Body of pancreas (tissue), 4 donors: ENCODE measurements at places on chromosomes 3 and 15.

DNA sequence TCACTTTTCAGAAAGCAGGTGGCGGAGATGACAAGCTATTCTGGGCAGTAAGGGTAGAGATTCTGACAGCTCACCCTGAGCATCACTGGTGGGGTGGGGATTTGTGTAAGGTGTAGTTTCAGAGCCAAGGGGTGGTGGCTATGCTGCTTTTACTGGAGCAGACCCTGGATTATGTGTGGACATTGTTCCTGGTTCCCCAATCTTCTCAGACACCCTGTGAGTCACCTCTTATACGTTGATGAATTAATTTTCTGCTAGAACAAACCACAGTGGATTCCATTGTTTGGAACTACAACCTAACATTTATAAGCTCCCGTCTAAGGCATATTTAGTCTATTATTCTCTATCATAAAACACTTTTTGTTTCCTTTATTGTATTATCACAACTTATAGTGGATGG lies 169.5 kb upstream of the COL8A1 start:
- DNase-seq, result no peak

DNA sequence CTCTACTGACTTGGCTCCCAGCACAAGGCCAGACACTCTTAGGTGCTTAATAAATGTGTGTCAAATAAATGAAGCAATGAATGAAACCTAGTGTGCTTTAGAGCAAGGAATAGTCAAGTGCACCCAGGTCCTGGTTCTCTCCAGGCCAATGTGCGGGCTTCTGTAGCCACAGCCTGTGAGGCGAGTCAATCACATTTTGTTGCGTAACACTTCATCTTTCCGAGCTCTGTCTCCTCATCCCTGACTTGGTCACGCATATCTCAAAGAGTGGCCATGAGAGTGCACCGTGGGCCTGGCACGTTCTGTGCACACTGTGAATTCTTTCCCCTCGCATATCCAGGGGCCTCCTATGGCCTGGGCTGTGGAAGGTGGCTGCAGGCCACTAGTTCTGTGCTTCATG lies 11.4 kb upstream of the SH3GL3 start:
- no peak for DNase-seq

GRCh38 chr3:197023241-197023997 lies 6.2 kb downstream of the MELTF start:
- no peak for DNase-seq

GRCh38 chr3:102079809-102080197 lies 230.5 kb downstream of the NFKBIZ start:
- DNase-seq, result no peak

DNA sequence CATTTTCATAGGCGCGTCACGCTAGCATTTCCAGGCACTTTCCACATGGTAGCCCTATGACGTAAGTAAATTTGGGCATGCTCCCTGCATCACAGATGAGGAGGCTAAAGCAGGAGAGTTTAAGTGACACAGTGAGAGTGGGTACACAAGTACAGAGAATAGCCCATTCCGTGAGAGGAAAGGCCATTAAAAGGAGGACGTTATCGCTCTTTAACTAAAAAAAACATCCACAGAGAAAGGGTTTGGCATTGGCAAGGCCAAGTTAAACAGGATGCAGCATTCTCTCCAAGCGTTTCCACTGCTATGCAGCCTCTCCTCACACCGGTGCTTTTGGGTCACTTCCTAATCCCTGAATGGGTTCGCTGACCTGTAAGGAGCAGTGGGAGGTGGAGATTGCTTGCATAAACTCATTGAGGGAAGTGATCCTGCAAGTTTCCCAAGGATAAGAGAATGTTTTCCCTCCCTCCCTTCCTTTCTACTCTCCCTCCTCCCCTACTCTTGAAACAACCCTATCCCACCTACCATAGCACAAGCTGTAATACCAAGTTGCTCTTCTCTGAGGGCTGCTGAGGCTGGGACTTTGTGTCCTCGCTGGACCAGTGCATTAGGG lies 147.7 kb downstream of the VGLL4 start:
- DNase-seq, result no peak

DNA sequence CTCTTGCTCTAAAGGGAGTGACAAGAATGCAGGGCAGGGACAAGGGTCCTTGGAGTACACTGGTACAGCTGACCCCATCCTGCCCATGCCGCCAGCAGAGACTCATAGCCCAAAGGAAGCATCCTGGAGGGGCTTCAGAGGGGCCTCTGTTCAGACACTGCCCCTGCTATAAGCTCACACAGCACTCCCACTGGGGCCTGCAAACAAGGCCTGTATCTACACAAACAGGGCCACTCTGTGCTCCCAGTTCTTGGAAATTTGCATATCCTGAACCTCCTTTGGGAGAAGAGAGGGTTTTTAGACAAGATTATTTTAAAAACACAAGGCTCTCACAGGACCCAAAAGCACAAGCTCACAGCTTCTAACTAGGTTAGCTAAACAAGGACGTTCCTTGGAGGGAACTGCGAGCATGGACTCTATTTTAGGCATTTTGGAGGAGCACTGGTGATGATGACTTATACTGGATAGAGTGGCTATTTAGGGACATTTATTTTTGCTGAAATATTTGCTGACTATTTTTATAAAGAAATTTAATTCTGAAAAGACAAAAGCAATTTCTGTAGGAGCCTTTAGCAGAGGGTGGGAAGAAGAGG lies 16.4 kb upstream of the ANKRD34C start:
- DNase-seq, result no peak
